ENCODE measurements at places on chromosomes 1 and 21. TPM values are rescaled to one million over a fixed set of nuclear protein-coding genes. Genes with fewer than 3 reads are reported as not detected.

DNA sequence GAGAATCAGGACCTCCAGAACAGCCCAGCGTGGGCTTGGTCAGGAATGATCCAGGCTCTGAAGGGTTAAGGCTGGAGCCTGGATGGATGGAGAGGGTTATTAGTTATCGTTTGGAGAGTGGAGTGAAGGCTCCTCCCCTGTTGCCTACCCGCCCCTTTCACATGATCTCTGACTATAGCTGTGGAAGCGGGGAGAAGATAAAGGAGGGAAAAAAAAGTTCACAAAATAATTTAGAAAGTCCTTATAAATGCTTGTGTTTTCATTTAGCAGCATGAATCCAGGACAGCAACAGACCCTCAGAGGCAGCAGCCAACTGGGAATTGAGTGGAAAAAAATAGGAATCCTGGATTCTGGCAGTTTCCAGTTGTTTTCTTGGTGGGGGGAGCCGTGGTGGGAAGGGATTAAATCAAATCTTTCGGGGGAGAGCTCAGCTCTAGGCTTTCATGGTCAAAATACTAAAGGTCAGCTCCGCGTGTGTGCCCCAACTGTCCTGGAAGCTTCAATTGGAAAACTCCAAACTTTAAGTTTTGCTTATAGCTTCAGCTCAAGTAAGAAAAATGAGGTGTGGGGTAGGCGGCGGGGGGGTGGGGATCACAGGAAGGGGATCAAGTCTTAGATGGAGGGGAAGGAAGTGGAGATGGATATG, 595 bp upstream of the DDR2 start:
- no peak for DNase-seq

- no peak for DNase-seq
These were observed 681.0 kb upstream of the USP24 start for GRCh38 chr1:55896210-55896609.

- DNase-seq: peak; percentile 32
These were observed 15.1 kb downstream of the NFASC start for GRCh38 chr1:204885790-204886189.

Gene RNU1-1
- polyA plus RNA-seq: not detected

DNA sequence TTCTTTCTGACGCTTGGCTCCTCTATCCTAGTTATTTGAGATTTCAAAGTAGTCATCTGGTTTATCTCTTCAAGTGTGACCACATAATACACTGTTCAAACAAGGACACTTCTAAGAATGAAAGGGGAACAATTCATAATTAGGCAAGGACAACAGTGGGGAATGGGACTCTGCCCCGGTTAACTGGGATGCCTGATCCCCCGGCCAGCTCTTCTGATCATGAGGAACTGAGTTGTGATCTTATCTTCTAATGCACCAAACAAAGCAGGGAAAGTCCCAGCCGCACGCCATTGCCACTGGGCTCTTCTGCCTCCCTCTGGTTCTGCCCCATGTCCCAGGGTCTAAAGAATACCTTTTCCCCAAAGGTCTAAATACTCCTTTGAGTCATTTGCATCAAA, 158.2 kb upstream of the IRF2BP2 start:
- no peak for DNase-seq

Gene NPHS2
- not detected for polyA plus RNA-seq

- no peak for DNase-seq
These were observed 351.9 kb downstream of the ADGRL2 start for GRCh38 chr1:82152356-82153271.

DNA sequence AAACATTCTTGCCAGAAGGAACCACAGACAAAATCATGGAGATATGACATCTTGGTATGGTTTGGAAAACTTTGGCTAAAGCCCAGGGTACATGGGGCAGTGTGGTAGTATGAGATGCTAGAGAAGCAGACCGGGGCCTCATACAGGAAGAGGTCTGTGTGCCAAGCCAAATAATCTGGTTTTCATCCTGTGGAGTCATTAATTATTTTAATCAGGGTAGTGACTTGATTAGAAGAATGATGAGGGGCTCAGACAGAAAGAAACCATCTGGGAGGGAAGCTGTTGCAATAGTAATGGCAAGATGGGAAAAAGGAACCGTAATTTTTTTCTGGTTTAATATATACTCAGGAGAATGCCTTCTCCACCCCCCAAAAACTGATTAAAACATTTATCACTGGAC, 318.0 kb downstream of the BRINP2 start:
- DNase-seq: no peak

DNA sequence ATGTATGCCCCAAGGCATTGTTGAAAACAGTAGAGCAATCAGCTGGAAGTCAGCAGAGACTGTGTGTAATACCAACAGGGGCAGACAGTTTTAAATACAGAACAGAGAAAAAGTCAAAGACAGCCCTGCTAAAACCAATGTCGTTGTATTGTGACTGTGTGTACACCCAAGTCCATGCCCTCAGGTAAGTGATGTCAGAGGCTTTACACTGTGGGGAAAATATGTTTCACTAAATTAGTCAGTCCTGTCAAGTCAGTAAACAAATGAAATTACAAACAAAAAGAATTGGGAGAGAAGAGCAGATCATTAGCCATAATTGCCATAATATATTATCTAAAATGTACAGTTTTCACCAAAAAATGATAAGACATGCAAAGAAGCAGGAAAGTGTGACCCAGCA, 2.4 kb upstream of the CYP2J2 start:
- DNase-seq: no peak

- no peak for DNase-seq
These were observed 40.9 kb downstream of the ATP6V1G3 start for GRCh38 chr1:198499588-198499987.

GRCh38 chr1:20207546-20207945, 21.2 kb upstream of the PLA2G2C start:
- no peak for DNase-seq

Gene SPATA45
- not detected for polyA plus RNA-seq

Gene TGFB2
- polyA plus RNA-seq: 4.8 TPM

DNA sequence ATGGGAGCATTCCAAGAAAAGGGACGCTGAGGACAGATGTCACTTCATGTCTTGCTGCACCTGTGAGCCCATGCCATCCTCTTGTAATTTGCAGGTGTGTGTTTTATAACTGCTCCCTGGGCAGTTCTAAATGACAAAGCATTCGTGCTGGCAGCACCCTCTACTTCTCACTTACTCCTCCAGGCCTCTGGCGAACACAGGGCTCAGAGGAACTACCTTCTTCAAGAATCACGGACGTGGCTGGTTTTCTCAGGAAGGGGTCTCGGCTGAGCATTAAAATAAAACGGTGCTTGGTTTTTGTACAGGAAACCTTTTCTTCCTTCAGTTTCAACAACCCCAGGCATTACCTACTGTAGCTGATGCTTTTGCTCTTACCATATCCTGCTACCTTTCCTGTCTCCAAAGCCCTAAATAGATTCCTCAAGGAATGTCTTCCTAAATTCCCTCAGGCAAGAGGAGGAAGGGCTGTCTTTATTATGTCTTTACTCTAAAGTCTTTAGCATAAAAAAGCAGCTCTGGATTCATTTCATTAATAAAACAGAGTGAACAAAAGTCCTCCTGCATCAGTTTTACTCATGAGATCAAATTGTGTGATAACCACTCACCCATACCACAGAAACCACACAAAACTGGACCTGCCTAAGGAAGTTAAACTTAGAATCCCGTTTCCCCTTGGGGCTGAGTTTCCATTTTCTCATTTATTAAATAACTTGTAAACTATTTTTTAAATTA, 79.0 kb upstream of the MAP10 start:
- peak; percentile 30 for DNase-seq

DNA sequence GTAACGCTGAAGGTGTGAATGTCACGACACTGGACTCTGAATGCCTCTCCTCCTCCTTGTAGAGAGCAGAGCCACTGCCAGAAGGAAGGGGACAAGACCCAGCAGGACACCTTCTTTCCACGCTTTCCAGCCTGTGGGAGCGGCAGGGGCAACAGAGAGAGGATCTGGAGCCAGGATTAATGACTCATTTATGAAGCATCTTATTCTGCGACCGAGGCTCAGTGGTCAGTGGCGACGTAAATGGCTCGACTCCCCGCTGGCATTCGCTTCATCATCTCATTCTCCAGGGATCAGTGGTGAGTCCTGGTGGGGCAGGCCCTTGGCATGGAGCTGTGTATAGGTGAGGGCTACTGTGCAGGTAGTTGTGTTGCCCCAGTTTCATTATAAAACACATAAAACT, 4.6 kb downstream of the SLC37A1 start:
- DNase-seq: no peak

Gene C1orf52
- 29.6 TPM for polyA plus RNA-seq

GRCh38 chr1:223683586-223684487, 18.3 kb upstream of the CAPN8 start:
- no peak for DNase-seq

Gene FOXO6
- polyA plus RNA-seq: 0.02 TPM

- DNase-seq: no peak
These were observed 50.1 kb upstream of the COL6A1 start for GRCh38 chr21:45931397-45931969.

Gene DMRTB1
- polyA plus RNA-seq: not detected

DNA sequence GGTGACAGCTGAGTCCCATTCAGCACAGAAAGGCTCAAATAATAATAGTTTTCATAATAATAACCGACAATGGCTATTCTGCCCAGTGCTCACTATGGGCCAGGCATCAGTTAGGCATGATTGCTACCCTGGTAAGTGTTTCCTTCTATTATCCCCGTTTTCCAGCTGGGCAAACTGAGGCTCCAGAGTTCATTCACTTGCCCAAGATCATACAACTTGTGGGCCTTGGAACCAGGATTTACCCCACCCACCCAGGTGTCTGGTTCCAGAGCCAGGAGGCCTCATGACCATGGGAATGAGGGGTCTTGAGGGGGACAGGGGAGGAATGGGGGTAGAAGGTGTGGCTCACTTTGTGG, 518 bp downstream of the PLOD1 start:
- DNase-seq: no peak

- peak; percentile 42 for DNase-seq
These were observed 3.9 kb upstream of the OLFML3 start for GRCh38 chr1:113975211-113975895.

DNA sequence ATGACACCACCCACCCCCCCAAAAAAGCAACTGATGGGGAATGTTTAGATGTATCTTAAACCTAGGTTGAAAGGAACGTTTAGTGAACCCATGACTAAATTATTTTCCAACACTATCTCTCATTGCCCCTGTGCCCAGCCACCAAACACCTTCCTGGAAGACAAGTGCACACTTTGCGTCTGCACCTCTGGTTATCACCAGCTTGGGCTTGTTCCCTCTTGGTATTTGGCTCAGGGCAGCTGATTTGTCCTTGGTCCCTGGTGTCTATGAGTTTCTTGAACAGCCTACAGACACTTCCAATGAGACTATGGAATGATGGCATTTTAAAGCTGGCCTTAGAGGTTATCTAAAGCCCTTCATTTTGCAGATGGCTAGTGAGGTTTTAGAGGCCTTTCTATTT, 15.5 kb upstream of the RIMKLA start:
- no peak for DNase-seq

Gene ZBTB48
- polyA plus RNA-seq: 14.0 TPM

GRCh38 chr1:7684132-7684531, 87.0 kb upstream of the VAMP3 start:
- DNase-seq: no peak

Gene CHD5
- polyA plus RNA-seq: 0.04 TPM

Gene MAP7D1
- polyA plus RNA-seq: 20.7 TPM

DNA sequence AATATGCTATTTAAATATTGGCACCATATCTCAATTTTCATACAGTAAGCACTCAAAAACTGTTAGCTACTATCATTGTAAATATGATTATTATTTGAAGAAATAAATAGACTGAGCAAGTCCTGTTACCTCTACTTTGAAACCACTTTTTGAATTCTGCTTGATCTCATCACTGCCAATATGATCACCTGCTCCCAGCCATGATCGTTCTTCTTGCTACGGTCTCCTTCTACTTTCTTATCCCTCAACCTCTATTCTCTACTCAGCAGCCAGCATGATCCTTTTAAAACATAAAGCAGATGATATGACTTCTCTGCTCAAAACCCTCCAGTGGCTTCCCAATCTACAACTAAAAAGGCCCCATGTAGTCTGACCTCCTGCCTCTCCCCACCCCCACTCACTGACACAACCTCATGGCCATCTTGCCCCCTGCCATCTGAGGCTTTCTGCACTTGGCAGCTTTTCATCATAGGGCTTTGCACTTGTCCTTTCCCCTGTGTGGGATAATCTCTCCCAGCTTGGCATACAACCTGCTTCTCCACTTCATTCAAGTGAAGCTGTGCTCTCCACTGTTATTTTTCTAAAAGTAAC, 27.2 kb downstream of the CD34 start:
- no peak for DNase-seq

- no peak for DNase-seq
These were observed 8.8 kb upstream of the CTBS start for GRCh38 chr1:84582802-84583587.

DNA sequence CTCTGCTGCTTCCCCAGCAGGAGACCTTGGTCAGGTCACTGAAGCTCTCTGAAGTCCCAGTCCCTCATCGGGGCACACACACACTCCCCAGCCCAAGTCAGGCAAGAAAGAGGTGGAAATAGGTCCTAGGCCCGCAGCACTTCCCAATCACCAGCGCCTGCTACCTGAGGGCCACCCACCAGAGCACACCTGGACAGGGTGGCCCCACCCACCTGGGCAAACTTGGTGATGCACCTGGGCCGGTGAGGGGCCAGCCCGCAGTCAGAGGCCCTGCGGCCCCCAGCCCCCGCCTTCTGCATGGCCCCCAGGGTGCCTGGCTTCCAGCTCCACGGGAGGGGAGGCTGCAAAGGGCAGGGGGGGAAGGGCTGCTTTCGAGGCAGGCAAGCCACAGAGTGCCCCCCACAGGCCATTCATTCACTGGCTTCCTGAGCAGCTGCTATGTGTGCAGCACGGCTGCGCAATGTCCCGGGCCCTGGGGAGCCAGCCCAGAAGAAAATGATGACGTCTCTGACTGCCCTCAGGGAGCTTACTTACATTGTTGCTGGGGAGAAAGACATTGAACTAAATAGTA, 4.7 kb downstream of the SH2D5 start:
- no peak for DNase-seq

DNA sequence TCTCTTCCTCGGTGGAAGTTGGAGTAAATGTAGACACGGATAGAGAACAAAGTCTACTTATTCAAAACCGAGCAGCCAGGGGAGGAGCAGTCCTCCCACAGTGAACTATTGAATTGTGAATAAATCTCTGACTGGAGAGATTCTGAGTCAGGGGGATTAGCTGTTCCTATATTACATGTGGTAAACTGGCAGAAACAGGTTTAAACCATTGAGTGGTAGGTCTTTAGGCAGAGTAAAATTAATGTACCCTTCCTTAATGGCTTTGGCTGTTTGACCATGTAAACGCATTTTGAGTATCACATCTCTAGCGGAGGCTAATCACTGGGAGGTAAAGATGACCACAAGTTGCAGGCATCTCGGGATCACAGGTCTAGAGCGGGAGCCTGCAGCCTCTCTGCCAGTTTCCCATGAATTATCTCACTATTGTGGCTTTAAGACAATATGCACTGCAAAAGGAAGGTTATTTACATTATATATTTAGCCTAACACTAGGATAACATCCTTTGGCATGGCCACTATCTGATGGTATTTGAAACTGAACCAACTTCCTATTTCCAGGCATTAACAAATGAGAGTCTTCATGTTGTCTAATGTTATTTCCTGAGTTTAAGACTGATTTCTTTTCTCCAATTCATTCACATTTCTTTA, 7.9 kb upstream of the DISC1 start:
- no peak for DNase-seq
